ENCODE measurements at places on chromosomes 13 and 19. TPM values are rescaled to one million over a fixed set of nuclear protein-coding genes. Genes with fewer than 3 reads are reported as not detected.

GRCh38 chr19:47899335-47899734, 13.2 kb upstream of the SULT2A1 start:
- no peaks in the 10 kb centered on the region for H3K27me3 ChIP-seq
- no peak overlapping the region for H3K27ac ChIP-seq
- DNase-seq, result no peak
- no peaks in the 10 kb centered on the region for H3K36me3 ChIP-seq

NXNL1 gene
- not detected for polyA plus RNA-seq

ZNF296 gene
- polyA plus RNA-seq, result 0.03 TPM

DNA sequence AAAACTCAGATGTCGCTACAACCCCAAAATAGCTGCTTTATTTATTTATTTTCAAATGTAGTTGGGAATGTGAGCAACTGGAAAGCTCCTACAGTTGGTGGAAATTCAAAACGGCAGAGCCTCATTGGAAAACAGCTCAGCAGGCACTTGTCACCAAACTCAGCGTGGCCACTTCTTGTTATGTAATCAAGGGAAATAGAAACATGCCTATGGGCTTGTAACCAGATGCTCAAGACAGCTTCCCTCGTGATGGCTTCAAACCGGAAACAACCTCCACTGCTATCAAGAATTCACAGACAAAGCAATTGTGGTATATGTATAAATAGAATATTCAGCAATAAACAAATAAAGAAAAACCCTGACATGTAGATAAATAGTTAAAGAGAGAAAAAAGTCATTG, 627.8 kb upstream of the SLC10A2 start:
- H3K4me3 ChIP-seq, result no peak overlapping the region
- no peak for DNase-seq
- H3K27me3 ChIP-seq, result no peaks in the 10 kb centered on the region

NOSIP gene
- polyA plus RNA-seq, result 53.5 TPM

DNA sequence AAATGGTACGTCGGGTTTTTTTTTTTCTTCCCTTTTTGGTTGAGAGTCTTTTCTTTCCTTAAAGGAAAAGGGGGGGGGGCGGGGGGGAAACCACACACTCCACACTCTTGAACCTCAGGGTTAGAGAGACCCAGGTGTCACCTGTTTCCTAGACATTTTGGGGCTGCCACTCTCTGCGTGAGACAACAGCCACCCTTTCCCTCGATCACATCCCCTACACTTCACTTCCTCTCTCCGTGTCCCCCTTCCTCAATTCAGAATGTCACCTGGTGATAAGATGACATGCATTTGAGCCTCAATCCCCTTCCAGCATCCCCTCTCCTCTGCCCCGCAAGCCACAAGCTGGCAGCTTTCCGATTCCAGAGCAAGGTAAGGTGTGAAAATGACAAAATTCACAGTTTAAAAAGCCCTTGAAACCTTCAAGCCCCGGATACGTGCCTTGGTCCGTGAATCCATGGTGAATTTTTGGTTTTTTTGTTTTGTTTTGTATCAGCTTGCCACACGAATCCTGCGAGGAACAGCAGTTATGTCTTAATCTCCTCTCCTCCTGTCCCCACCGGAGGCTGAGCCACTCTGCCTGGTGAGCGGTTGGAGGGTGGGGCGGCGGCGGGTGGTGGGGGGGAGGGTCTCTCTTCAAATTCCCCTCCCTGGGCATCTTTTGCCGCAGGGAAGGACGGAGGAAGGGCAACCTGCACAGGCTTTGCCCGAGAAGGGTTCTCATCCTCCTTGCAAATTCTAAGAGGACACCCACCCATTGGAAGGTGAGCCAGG, 4.2 kb downstream of the PTPRS start:
- no peaks in the 10 kb centered on the region for H3K36me3 ChIP-seq
- no peaks in the 10 kb centered on the region for H3K4me1 ChIP-seq

DNA sequence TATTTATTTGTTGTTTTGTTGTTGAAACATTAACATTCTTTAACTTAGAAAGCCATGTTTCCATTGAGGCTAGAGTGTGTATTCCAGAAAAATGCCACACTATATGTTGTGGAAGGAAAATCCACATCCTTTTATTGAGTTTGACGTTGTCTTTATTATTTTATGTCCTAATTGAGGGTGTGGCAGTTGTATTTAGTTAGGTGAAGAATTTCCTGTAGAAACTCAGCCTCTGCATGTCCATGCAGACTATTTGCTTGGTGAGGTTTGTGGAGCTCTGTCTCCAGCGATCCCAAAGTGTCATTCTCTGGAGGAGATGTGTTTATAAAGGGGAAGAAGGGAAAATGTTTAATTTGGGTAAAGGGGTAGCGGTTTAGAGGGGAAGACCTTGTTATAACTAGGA, 46.6 kb downstream of the AKAP11 start:
- H3K27me3 ChIP-seq, result no peaks in the 10 kb centered on the region
- H3K27ac ChIP-seq, result no peak overlapping the region
- no peaks in the 10 kb centered on the region for H3K36me3 ChIP-seq
- DNase-seq, result no peak
- H3K4me3 ChIP-seq, result no peak overlapping the region
- H3K4me1 ChIP-seq, result no peaks in the 10 kb centered on the region

- peak; percentile 3 for DNase-seq
- H3K27me3 ChIP-seq, result no peaks in the 10 kb centered on the region
Measured at GRCh38 chr13:103716718-103717117, 650.5 kb upstream of the SLC10A2 start.

Measured in fibroblast of lung (primary cell).